ENCODE measurements at places on chromosomes 7 and 10.

GRCh38 chr10:52801947-52802346 lies 29.4 kb upstream of the MBL2 start:
- DNase-seq = no peak

DNA sequence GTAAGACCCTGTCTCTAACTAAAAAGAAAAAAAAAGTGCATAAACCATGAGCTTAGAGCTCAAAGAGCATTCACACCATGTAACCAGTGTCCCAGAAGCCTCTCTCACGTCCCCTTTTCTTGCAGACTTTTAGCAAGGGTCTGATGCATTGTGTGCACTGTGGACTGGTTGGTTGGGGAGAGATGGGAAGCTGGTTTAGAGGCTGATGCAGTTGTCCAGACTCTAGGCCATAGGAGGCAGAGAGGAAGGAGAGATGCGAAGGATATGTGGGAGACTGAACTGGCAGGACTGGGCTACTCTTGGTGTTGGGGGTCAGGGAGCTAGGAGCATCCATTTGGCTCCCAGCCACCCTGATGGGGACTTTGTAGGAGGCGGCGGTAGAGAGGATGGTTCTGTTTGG lies 1.8 kb downstream of the SSC4D start:
- no peak for DNase-seq

- no peak for DNase-seq
Observed at GRCh38 chr7:696426-696811, 30.1 kb upstream of the DNAAF5 start.

DNA sequence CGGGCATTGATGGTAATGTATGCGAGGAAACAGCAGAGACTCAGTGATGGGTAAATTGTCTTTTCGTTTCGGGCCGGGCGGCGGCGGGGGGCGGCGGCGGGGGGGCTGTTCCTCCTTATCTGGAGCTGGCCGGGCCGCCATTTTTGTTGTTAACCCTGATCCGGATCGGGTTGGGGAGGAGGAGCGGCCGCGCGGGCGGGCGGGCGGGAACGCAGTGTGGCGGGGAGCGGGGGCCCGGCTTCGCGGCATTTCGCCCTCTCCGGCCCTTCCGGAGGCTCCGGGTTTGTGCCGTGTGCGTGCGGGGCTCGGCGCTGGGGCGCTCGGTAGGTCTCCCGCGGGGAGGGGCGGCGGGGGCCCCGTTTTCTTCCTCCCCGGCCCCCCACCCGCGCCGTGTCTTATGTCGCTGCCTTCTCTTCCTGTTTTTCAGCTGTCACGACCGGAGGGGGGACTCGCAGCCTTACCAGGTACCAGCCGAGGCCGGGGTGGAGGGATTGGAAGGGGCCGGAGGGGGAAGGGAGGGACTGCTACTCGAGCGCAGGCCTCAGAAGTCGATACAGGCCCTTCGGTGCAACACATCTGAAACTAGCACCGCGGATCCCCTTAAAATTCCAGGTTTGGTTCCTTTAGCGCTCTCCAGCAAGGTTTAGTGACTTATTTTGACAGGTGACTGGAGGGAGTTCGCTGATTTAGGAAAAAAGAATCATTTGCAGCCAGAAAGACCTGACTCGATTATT lies 820 bp downstream of the WAC start:
- DNase-seq = peak; percentile 70

- DNase-seq = no peak
Observed at GRCh38 chr10:47055386-47056246, 144.4 kb downstream of the PTPN20 start.

- DNase-seq = no peak
Observed at GRCh38 chr7:156490021-156490800, 150.4 kb upstream of the RNF32 start.

DNA sequence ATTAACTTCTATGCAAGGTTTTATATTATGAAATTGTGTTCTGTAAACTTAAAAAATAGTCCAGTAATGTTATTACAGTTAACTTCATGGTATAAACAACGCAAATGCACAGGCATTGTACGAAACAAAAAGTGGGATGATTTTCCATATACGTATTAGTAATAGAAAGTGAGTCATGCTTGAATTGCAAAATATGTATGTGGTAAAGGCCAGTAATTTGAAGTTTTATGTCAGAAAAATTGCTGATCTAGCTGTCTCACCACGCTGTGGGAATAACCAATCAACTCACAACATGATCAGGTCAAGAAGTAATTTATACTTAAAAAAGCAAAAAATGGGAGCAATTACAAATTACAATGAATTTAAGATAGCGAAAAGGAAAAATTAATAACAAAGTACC lies 37.0 kb upstream of the GLI3 start:
- DNase-seq = no peak

GRCh38 chr10:19977097-19977521 lies 160.9 kb downstream of the PLXDC2 start:
- DNase-seq = no peak

- DNase-seq = no peak
Observed at GRCh38 chr7:129098409-129099084, 43.6 kb upstream of the TNPO3 start.

DNA sequence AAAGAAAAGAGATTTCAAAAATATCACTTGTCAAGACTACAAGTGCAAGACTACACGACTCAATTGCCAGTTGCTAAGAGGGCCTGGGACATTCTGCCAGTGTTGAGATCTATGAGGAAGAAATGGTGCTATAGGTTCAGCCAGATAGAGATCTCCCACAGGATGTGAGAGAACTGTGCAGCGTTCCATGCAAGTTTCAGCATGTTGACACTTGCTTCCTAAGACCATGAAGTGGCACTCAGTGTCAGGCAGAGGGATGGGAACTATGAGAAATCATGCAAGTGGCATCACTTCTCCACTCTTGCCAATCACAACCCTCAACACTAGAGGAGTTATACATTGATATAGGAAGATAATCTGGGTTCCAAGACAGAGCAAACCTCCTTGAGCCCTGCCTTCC lies 210.3 kb downstream of the CHRM2 start:
- DNase-seq = no peak

DNA sequence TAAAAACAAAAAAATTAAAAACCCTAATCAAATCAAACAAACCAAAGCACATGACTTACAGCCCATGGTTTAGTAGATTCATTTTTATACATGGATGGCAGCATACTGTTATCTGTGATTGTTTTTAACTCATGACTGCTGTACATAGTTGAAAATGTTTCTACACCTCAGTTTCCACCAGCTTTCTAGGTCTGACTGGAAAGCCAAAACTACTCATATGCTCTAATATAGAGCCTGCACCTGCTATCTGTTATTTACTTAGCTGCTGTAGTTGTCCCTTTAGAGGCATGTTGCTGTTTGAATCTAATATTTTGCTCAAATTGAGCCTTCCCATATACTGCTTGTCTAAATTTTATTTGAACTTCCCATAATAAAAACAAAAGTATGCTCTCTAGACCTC lies 289.9 kb upstream of the LRRN3 start:
- no peak for DNase-seq

DNA sequence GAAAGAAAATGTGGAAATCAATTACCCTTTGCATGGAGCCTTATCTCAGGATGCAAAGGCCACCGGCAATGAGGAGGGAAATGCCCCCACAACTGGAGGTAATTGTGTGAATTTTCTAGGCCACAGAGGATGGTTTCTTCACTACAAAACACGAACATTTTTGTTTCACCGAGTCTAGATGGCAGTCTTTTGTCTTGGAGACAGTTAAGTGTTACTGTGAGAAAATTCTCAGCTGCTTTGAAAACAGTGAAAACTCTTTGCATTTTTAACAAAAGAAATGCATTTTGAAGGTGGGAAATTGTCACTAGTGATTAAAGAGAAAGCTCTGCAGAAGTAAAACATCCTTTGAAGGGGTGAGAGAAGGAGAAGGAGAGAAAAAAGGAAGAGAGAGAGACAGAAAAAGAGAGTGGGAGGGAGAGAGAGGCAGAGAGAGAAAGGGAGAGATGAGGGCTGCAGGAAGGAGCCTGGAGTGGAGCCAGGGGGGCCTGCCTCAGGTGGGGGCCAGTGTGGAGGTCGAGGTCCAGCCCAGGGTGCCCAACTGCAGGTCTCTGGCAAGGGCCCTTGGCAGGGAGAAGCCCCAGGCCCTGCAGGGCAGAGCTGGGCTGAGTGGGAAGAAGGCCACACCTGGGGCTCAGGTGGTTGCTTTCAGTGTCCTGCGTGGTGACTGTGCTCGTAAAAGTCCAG lies 261.4 kb downstream of the ADARB2 start:
- no peak for DNase-seq

- no peak for DNase-seq
Observed at GRCh38 chr7:14875941-14876587, 26.5 kb downstream of the DGKB start.

DNA sequence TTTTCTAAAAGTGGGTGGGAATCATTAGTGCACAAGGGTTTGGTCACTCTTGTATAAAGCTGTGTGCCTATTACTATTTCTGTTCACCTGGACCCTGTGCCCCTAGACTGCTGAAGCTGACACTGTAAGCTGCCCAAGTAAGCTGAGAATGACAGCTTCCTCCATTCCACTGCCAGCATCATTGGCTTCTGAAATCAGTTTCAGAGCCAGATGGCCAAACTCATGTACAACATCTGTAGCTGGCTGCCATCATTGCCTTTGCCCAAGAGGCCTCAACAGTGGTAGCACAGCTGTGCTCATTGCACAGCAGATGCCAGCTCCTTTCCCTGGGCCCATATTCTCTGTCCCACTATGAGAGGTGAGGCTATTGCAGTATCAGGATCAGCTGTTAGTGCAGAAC lies 165.7 kb downstream of the CPEB3 start:
- DNase-seq = no peak

GRCh38 chr10:91313-91712 lies 42.2 kb upstream of the TUBB8 start:
- DNase-seq = no peak

GRCh38 chr10:102327002-102327401 lies 68.5 kb upstream of the NFKB2 start:
- no peak for DNase-seq

- no peak for DNase-seq
Observed at GRCh38 chr10:48701941-48702340, 17.3 kb downstream of the WDFY4 start.

DNA sequence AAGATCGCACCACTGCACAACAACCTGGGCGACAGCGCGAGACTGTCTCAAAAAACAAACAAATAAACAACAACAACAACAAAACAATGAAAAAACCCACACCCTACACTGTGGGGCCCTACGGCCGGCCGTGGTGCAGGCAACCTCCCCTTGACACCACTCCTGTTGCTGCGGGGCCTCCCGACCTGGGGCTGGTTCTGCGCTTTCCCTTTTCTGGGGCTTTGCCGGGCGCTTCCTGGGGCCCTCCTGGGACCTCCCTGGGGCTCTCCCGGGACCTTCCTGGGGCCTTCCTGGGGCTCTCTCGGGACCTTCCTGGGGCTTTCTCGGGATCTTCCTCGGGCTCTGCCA lies 46.6 kb downstream of the INSIG1 start:
- no peak for DNase-seq

DNA sequence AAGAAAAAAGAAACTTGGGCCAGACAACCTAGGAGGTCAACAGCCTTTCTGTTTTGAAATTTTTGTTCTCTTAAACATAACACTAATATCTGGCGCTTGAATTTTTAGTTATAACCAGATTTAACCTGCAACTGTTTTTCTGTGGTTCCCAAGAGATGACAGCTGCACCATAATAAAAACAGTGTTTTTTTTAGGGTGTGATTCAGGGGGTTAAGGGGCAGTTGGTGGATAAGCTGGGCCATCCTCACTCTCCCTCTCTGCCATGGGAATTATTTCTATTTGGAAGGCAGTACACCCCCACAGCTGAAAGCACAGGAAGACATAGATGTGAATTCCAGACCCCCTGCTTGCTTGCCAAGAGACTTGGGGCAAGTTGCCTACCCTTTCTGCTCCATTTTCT lies 20.1 kb upstream of the TM9SF3 start:
- DNase-seq = no peak

GRCh38 chr7:128350708-128351295 lies 7.1 kb upstream of the RBM28 start:
- no peak for DNase-seq

- DNase-seq = no peak
Observed at GRCh38 chr7:52920977-52921376, 114.5 kb upstream of the POM121L12 start.

DNA sequence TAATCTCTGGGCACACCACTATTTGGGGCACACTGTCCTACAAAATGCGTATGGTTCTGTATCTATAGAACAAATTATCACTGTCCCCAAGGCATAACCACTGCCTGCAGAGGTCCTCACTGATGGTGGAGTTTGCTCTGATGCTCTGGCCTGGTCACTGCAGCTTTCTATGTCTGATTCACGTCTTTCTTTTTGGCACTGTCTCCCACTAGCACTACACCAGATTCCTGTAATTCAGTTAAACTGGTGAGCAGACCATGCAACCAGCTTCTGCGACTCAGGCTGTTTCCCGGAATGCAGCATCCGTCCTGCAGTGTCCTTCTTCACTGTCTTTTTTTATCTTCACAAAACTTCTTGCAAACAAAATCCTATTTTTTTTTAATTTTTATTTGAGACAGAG lies 112.8 kb downstream of the KLF6 start:
- no peak for DNase-seq

- DNase-seq = no peak
Observed at GRCh38 chr7:148543-148931, 43.8 kb upstream of the FAM20C start.

DNA sequence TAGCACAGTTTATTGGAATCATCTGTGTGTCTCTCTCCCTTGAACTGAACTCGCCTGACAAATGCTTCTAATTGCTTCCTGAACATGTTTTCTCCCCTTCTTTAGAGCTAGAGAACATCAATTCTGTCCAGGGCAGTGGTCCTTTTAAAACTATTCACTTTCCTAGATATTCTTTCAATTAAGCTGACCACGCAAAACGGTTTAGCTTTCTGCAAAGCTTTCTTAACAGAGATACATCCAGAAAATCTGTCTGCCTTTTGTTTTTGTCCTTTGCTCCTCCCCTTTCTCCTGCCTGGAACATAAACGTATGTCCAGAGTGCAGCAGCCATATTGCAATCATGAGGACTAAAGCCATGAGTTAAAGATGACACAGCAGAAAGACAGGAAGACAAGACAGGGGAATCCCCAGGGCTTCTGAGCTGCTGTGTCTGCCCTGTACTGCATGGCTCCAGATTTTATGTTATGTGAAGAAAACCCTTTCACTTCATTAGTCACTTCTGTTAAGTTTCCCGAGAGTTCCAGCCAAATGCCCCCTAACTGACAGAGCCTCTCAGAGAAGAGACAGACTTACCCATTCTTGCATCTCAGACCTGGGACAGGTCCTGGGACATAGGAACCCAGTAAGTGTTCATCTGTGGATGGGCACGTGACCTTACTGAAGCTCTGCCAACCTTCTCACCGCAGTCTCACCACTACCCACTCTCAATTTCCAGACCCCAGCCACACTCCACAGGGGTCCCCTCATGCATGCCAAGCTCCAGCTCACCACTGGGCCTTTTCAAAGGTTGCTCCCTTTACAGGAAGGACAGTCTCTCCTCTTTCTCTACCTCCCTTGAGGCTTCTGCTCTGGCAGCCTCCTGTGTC lies 35.0 kb upstream of the CPXM2 start:
- no peak for DNase-seq

GRCh38 chr10:4984223-4984622 lies 19.4 kb downstream of the AKR1C2 start:
- no peak for DNase-seq

- DNase-seq = no peak
Observed at GRCh38 chr7:65265933-65266519, 107.6 kb upstream of the ZNF92 start.
